ENCODE measurements at places on chromosomes 11 and 22.
A peak's percentile ranks its signal among the peaks of the same experiment; 100 is the strongest.

GRCh38 chr11:120482149-120482548 lies 29.4 kb upstream of the GRIK4 start:
- DNase-seq: no peak

- DNase-seq: no peak
These were observed 48.1 kb downstream of the SNX19 start for GRCh38 chr11:130868086-130868710.

DNA sequence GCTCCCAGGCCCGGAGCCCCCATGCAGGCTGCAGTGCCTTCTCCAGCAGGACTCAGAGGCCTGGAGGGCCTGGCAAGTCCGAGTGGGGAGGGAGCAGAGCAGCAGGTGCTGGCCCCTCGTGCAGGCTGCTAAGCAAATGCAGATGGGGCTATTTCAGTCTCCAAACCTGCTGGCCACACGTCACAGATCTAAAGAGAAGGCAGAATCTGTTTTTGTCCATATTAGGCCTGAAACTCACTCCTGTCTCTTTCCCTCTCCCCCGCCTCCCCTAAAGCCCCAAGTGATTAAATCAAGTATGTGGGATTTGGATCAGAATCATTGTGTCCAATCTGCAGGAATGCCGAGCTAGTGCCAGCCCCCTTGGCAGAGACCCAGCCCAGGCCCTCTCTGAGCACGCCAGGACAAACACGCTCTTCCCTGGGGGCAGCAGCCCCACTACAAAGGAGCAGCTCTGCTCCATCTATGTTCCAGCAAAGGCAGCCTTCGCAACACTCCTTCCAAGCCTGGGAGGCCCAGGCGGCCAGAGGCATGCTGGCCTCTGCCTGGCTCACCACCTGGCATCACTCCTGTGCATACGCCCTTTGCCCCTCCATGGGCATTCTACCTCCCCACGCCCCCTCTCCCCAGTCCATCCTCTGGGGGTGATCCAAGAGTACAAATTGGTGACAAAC lies 26.5 kb downstream of the RPL27A start:
- no peak for DNase-seq

GRCh38 chr11:111976119-111976766 lies 39.1 kb downstream of the DIXDC1 start:
- no peak for DNase-seq

GRCh38 chr11:69011624-69012091 lies 1.4 kb downstream of the MRGPRF start:
- DNase-seq: no peak

DNA sequence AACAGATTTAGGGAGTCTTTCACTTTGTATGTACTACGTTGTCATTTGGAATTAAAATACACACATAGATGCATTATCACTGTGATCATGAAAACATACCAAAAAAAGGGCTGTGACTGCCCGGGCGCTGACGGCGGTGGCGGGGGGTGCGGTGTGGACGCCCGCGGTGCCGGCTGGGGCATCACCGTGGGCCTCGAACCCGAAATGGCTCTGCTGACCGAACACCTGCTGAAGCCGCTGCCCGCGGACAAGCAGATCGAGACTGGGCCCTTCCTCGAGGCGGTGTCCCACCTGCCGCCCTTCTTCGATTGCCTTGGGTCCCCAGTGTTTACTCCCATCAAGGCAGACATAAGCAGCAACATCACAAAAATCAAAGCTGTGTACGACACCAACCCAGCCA lies 16.2 kb downstream of the MRGPRX4 start:
- DNase-seq: no peak

GRCh38 chr11:132332521-132332920 lies 962.1 kb downstream of the NTM start:
- DNase-seq: no peak

- DNase-seq: no peak
These were observed 122.7 kb downstream of the EFCAB6 start for GRCh38 chr22:43689356-43689755.

DNA sequence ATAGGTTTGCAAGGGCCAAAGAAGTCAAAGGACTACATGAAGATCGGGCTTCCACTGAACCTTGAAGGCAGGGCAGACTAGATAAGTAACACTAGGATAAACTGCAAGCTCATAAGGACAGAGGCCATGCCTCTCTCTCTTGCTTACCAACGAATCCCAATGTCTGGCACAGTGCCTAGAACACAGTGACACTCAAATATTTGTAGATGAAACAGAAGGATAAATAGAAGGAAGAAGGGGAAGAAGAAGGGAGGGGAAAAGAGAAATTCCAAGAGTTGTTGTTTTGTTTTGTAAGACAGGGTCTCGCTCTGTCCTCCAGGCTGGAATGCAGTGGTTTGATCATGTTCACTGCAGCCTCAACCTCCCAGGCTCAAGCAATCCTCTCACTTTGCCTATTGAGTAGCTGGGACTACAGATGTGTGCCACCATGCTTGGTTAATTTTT lies 26.9 kb downstream of the SIK3 start:
- DNase-seq: no peak

DNA sequence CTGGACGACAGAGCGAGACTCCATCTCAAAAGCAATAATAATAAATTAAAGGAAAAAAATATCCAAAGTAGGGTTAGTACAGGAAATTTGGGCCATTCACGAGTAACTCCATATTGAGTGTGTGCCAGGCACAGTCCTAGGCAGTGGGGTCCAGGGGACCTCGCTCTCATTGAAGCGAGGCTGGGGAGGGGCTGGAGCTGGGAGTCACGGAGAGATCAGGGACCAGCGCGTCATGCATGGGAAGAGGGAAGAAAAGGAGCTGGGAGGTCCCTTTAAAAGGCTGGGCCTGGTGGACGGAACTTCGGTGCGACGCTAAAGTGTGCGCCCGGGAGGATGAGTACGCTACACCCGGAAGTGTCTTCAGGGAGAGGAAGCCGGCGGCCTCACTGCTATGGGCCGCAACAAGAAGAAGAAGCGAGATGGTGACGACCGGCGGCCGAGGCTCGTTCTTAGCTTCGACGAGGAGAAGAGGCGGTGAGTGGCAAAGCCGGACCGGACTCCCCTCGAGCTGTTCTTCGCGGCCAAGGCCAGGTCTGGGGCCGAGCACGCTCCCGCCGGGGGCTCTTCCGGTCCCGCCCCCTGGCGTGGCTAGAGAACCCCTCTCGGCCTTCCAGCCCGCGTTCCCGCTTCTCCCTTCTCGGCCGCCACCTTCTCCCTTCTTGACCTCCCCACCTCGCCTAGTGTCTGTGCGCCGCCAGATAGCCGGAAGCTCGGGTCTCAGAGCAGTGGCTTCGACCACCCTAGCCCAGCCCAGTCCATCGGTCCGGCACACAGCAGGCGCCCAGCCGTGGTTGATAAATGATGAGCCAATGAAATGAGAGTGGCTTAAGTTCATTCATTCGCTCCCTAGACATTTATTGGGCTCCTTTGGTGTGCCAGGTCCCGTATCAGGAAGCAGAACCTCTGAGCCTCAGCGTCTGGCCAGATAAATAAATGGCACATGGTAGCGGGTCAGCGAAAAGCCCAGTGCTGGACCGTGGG lies at the start of gene NOL12:
TSS of gene NOL12 (plus strand) at position 342 of the 981 bp plus-strand sequence. CDS start at position 392, 50 bp downstream.
- DNase-seq: peak; percentile 60

- no peak for DNase-seq
These were observed at the start of gene MLC1 for GRCh38 chr22:50085211-50085972. TSS of gene MLC1 (minus strand) at chr22:50085426. CDS start at chr22:50084902, 524 bp downstream.

DNA sequence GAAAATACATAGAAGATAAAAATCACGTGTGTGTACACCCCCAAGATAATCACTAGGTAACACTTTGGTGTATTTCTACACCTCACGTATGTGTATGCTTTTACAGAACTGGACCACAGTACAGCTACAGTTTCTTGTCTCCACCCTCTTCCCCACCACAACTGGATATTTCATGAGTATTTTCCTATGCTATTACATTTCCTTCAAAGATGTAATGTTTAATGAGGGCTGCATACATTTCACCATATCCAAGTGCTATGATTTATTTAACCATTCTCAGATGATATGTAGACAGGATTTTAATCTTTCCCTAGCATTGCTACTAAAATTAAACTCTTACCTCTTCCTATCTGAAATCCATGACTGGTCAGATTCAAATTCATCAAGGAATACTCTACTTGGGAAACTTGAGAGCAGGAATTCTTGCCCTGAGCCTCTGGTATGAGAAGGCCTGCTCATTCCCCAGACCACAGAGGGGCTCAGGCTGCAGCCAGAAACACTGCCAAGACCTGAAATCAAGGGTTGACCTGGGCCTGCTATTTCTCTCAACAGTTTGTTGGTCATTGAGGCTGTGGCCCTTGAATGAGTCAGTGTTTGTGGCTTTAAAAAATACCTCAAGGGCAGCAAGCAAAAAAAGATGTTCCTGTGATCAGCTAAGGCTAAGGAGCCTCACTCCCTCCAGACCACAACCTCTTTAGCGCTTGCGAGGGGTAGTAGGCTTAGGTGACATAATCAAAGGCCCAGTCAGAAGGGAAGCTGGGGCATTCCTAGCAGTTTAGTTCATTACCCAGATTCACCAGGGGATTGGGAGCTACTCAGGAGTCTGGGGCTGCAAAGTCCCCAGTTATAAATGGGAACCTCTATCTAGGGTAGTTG lies 55.5 kb downstream of the ABTB2 start:
- DNase-seq: no peak

- no peak for DNase-seq
These were observed 38.4 kb upstream of the PRSS23 start for GRCh38 chr11:86761978-86762377.

- DNase-seq: no peak
These were observed 153.6 kb downstream of the SNX19 start for GRCh38 chr11:130762638-130763037.

- no peak for DNase-seq
These were observed 1.8 kb upstream of the TMEM86A start for GRCh38 chr11:18696638-18697225.

GRCh38 chr11:88810420-88811097 lies 255.2 kb downstream of the GRM5 start:
- DNase-seq: no peak

GRCh38 chr11:66557733-66558326 lies 10.6 kb downstream of the CTSF start:
- DNase-seq: no peak

GRCh38 chr22:47192651-47193437 lies 430.4 kb downstream of the TBC1D22A start:
- DNase-seq: no peak

- DNase-seq: no peak
These were observed 5.8 kb downstream of the MAPK8IP2 start for GRCh38 chr22:50606165-50606945.

DNA sequence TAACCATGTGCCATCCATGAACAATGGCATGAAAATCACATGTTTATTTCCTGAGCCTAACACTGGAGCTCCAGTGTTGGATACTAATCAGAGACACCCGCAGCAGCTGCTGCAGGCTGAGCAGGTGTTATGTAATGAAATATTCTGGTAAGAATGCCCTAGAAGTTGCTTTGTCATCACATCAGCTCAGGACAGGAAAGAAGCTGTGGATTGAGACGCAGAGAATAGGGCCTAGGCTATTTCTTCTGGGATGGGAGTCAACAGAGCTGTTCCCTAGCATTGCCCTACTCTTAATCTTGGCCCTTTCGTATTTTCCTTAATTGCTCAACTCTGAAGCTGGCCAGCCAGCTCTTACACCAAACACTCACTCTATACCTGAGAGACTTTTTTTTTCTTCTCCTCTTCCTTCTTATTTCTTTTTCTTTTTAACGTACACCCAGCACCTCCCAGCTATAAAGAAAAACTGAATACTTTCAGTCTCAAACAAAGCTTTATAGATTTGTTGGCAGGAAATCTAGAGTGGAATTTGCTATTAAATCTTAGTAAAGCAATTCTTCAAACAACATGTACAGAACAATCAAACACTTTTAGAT lies 31.9 kb downstream of the RASSF10 start:
- DNase-seq: no peak

- DNase-seq: no peak
These were observed 48.9 kb upstream of the SHANK2 start for GRCh38 chr11:71301046-71301857.

- DNase-seq: no peak
These were observed 26.9 kb downstream of the RNF214 start for GRCh38 chr11:117259417-117259816.

GRCh38 chr11:113059548-113059947 lies 98.3 kb downstream of the NCAM1 start:
- DNase-seq: no peak

GRCh38 chr11:114181195-114181594 lies 115.0 kb upstream of the NNMT start:
- DNase-seq: no peak

DNA sequence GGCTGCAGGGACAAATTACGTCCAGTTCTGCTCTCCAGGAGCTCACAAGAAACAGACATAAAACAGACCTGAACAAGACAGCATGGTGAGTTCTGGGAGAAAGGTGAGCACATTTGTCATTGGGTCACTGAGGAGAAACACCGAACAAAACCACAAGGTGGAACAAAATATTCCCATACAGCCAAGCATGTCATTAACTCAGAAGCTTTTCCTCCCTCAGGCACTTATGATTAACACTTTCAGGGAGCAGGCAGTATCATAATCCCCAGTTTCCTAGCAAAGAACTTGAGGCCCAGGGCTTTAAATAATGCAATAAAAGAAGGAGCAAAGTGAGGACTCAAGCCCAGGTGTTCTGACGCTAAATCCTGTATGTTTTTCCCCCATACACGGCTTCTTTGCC lies 43.0 kb downstream of the P4HA3 start:
- DNase-seq: no peak

GRCh38 chr11:351411-351810 lies 17.9 kb upstream of the B4GALNT4 start:
- no peak for DNase-seq

GRCh38 chr11:86069408-86070101 lies 671 bp upstream of the PICALM start:
- DNase-seq: no peak

DNA sequence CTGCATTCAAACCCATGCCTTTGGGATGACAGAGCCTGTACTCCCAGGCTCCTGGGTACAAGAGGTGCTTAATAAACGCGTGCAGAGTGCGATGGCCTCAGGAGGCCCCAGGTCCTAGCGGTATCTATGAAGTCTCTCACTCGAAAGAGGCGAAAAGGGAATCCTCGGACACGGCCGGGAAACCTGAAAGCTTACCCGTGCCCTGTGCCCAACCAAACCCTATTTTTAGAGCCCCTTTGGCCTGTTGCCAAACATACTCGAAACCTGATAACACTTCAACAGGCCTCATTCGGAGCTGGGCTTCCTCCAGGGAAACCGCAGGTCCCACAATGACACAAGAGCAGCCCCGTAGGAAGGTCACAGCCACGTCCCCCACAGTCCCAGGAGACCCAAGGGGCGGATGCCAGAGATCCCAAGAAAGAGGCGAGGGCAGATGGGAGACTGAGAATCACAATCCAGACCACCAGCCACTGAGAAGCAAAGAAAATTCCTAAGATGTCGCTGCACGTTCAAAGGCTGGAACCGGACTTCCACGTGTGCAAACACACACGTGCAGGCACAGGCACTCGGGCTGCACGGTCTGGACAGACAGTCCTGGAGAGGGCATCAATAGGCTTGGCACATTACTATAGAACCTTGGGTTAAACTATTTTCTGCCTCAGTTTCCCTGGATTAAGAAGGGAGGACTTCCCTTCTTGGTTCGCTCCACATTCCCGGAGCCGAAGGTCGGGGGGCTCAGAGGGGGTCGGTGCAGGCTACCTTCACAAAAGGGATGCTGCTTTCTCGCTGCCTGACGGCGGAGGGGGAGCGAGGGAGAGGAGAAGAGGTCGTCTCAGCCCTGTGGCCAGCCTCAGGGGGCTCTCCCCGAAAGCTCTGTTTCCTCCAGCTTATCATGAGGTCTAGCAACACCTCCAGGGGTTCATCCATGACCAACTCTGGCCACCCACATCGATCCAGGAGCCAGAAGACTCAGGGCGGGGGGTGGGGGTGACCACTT lies 8.2 kb downstream of the PDGFB start:
- no peak for DNase-seq

Data from T follicular helper cell (primary cell).